Activated naive CD4-positive, alpha-beta T cell treated with anti-CD3 and anti-CD28 coated beads for 36 hours (primary cell): ENCODE measurements at places on chromosomes 13 and 19.

DNA sequence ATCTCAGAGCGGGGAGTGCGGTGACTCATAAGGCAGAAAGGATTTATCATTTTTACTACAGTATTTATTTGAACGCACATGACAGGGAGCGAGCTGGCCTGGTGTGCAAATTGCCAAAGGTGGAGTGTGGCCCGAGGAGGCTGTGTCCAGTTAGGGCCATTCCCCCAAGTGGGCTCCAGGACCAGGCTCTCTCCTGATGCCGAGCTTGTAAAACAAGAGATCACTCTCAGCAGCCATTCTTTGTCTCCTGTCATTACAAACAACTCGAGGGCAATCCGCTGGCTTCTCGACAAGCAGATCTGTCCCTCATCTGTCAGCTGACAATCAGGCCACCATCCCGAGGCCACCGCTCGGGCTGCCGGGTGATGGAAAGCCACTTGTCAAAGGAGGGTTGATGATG lies 418.9 kb downstream of the ZNF536 start:
- no peak for DNase-seq

DNA sequence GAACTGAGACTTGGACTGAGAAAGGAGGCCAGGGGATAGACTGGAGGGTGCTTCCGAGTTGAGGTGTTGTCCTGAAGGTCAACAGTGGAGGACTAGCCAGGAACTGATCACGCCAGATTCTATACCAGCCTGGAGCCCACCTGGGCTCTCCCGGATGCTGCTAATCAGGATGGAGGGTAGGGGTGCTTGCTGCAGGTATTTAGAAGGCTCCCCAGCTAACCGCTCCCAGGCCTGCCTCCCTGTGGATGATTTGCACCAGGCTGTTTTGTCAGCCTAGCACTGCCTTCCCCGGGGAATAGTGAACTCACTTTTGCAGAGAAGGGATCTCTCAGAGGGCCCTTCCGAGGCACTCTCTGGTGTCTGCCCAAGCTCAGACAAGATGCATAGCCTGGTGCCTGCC lies 60.5 kb upstream of the KCTD15 start:
- no peak for DNase-seq

DNA sequence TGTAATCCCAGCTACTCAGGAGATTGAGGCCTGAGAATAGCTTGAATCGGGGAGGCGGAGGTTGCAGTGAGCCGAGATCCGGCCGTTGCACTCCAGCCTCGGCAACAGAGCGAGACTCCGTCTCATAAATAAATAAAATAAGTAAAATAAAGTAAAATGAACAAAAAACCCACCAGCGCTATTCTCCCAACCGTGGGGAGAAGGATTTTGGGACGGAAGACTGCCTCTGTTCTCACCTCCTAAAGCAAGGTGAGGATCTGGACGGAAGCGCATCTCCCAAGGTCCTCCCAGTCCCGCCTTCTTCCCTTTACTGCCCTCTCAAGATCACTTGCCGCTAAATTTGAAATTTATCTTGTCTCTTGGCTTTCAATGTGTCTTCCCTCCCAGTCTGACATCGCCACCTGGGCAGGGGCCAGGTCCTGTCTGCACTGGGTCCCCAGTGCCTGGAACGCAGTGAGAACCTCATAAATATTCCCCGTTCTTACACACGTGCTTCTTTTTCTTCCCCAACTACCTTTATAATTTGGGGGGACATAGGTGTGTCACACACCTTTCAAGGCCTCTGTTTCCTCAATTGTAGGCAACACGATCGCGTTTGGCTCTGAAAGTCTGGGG lies 1.2 kb upstream of the DNAJB1 start:
- no peak for DNase-seq

DNA sequence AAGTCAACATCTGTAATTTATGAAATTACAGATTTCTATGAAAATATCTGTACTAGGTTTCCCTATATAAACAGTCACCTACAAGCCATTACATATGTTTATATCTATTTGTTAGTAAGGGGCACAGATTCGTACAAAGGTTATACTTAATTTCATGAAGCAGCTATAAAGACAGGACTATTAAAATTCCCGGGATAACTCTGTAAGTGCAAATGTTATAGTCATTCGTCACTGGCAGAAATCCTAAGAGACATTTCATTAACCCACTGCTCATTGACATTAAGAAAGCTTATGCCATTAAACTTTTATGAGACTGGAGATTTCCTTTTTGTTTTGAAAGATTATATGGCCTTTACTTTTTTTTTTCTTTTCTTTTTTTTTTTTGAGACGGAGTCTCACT lies 122.9 kb downstream of the MYO16 start:
- DNase-seq = no peak
